Epithelial cell of esophagus (primary cell): ENCODE measurements at places on chromosomes 16 and 17.
A peak's percentile ranks its signal among the peaks of the same experiment; 100 is the strongest.

GRCh38 chr17:37750768-37751475 lies 6.1 kb upstream of the HNF1B start:
- DNase-seq, result no peak

- peak; percentile 19 for DNase-seq
Observed at GRCh38 chr16:31488468-31489297, 5.8 kb downstream of the SLC5A2 start.

GRCh38 chr17:5096731-5097100 lies 15.0 kb downstream of the ZNF232 start:
- no peak for DNase-seq

GRCh38 chr16:12178251-12178990 lies 201.9 kb downstream of the SNX29 start:
- no peak for DNase-seq

GRCh38 chr17:57195785-57196460 lies 60.4 kb upstream of the MSI2 start:
- peak; percentile 92 for DNase-seq

DNA sequence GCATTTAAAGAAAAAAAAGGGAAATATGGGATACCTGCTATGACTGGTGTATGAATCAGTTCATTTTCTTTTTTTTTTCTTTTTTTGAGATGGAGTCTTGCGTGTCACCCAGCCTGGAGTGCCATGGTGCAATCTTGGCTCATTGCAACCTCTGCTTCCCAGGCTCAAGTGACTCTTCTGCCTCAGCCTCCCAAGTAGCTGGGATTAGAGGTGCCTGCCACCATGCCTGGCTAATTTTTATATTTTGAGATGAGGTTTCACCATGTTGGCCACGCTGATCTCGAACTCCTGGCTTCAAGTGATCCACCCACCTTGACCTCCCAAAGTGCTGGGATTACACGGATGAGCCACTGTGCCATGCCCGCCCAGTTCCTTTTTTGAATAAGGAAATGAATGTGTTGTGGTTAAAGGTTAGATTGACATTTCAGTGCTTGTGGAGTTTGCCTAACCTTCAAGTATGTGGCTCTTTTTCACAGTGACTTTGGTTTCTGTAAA lies 7.7 kb downstream of the HAPSTR1 start:
- peak; percentile 85 for DNase-seq

GRCh38 chr16:4624827-4625559 lies 367 bp downstream of the MGRN1 start:
- DNase-seq, result peak; percentile 45

GRCh38 chr16:17252701-17253100 lies 218.1 kb downstream of the XYLT1 start:
- DNase-seq, result no peak

- DNase-seq, result no peak
Observed at GRCh38 chr16:58493756-58494431, 6.0 kb upstream of the NDRG4 start.

DNA sequence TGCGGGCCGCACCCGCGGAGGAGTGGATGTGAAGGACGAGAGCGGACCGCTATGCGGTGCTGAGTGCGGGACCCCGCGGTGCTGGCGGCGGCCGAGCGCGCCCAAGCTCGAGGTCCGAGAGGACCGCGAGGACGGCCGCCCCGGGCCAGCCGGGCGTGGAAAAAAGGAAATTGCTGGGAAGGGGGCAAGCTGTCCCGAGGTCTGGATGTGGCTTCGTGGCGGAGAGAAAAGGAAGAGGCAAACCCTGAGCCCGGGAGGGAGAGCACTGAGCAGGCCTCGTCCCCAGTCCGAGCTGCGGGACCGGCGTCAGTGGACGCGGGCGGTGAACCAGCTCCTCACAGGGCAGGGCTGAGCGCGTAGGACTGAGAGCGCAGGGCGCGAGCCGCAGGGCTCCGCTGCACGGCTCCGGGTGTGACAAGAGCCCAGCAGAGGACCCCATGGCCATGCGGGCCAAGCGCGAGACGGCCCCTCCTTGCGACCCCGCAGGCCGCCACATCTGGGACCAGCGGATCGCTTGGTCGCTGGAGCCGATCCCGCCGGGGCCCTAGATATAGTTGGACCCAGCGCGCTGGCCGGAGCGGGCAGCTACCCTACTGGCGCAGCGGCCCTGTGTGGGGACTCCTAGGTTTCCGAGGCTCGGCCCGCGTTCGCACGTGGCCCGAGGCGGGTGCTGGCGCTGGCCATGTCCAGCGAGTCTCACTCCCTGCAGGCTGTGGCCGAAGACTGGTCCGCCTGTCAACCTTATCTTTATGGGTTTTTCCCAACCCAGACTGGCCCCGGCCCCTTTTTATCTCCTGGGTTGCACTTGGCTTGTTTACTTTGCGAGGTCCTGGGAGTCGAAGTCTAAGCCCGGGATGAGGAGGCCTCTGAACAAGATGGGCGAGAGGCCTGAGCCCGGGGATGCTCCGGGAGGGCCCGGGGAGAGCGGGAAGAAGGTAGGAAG lies 2.4 kb downstream of the TBX4 start:
- DNase-seq, result no peak

DNA sequence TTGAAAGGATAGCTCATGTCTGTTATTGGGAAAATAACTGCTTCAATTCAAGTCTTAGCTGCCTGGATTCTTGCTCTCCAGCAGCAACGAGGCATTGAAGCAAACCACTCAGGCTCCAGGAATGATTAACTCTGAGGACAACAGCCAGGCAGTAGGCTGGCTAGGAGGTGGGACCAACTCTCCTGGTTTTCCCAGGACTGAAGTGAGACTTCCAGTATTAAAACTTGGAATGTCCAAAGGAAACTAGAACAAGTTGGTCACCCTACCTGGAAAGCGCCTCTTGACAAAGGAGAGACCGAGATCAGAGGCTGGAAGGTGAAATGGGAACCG lies 100.7 kb downstream of the SALL1 start:
- no peak for DNase-seq

- DNase-seq, result peak; percentile 75
Observed at GRCh38 chr16:17470908-17471718, at the start of gene XYLT1. TSS of gene XYLT1 (minus strand) at chr16:17470960. CDS start at chr16:17470796, 164 bp downstream.

DNA sequence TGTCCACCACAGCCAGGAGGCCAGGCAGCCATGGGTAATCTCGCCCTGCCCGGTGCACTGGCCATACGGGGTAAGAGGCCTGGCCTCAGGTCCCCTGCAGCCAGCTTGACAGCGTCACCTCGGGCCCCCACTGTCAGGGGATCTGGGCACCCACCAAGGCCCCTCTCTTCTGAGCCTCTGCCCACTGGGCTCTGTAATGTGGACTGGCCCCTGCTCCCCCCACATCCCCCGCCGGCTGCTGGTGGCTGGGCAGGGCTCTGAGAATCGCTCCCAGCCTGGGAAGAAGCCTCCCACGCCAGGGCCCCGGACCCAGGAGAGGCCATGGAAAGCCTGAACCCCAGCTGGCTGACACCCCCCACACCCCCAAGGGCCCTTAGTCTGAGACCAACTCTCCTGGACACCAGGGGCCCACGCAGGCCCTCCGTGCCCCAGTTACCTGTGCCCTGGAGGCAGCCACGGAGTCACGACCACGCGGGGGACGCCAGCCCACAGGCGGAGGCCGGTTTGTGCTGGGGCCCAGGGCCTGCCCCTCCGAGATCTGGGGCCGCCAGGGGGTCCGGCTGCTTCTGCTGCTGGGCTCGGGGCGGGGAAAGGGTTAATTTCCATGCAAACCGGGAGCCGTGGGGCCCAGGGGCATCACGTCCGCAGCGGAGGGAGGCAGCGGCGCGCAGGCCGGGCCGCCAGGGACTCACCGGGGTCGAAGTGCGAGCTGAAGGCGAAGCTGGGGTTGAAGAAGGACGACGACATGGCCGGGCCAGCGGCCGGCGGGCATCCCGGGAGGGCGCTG lies at the start of gene PVALEF:
PVALEF (plus strand) TSS at position 262 of the 787 bp plus-strand sequence. CDS start 15,720 bp downstream, outside the sequence.
- no peak for DNase-seq

DNA sequence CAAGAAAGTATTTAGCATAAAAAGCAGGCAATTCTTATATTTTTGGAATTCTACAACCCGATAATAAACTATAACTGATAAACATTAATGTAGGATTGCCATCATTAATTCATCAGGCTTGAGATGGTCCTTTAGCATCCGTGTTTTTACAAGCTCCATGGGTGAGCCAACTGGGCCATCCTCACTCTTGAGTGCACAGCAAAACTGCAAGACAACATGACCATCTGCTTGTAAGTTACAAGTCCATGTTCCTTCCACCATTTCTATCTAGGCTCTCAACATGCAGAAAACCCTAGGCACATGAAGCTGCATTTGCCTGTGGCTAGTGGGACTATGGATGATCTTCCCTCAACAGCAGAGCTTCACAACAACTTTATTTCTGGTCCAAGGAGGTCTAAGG lies 40.1 kb downstream of the ADAMTS18 start:
- no peak for DNase-seq

DNA sequence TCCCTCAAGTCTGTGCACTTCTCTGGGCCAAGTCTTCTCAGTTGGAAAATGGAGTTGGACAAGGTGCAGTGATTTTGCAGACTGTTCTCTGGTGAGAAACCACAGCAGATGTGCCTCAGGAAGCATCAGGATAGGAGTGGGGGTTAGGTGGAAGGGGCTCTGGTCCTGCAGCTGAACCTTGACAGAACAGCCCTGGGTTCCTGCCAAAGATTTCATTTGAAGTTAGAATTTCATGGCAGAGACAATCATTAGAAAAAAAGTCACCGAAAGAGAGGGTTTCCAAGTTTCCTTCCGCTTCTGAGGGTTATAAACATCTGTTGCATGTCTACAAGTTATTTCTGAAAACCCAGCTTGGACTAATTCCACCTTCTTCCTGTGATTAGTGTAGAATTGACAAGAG lies 80.4 kb upstream of the IRX3 start:
- no peak for DNase-seq

- peak; percentile 18 for DNase-seq
Observed at GRCh38 chr17:35898283-35899070, 18.3 kb upstream of the CCL5 start.

DNA sequence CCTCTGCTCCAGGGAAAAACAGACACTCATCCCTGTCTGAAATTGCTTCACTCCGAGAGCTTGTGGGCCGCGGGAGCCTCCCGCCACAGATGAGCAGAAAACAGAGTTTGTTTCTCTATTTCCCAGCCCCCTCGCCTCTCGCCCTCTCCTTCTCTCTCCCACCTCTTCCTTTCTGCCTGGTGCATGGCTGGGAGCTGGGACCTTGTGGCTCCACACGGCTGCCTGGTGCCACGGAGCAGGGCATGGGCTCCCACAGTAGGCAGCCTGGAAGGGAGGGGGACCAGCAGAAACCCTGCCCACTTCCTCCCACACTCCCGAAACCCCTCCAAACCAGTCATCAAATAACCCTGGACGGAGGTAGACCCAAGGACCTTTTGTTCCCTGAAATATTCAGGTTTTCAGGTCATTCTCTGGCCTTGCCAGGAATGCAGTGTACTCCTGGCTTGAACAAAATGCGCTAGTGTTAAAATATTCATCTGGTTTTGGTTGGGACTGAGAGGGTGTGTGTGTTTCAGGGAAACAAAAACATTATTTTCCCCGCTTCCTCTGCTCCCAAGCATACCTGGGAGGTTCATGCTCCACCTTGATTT lies 204.9 kb downstream of the C16orf78 start:
- no peak for DNase-seq

DNA sequence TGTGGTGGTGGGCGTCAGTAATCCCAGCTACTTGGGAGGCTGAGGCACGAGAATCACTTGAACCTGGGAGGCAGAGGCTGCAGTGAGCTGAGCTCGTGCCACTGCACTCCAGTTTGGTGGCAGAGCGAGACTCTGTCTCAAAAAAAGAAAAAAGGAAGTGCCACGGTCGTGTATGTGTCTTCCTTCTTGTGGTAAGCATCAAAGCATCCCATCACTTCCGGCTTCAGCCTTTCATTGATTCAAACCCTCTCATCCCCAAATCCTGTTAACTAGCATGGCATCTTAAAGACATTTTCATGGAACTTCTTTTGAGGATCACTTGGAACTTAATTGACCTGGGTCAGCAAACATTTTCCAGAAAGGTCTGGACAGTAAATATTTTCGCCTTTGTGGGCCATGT lies 126.2 kb downstream of the CPPED1 start:
- DNase-seq, result no peak

DNA sequence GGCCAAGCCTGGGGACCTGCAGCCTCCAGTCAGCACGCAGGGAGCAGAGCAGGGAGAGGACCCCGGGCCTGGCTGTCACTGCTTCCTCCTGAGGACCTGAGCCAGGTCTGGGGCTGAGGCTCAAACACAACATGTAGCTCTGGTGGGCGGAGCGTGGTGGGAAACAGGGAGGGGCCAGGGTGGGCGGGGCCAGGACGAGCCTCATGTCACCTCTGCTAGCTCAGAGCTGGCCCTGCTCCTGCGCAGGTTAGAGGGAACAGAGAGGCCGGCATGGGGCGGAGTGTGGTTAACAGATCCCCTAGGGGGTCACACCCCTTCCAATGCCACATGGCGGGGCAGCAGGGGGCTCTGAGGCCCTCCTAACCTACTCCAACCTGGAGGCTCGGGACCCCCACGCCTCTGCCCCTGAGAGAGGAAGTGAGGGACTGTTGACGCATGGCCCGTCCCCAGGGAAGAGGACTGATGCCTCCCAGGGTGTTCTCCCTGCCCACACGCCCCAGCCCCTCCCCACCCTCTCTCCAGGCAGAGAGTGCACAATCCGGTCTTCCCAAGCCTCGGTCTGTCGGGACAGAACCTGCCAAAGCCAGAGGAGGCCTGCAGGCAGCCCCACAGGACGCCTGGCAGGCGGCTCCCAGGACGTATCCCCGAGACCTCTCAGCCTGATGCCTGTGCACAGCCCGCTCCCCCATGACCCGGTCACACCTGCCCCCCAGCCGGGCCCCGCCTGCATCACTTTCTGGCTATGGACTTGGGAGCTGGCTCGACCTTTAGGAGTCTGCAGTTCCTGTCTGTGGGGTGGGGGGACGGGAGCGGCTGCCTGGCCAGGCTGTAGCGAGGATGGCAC lies 15.2 kb downstream of the PIEZO1 start:
- peak; percentile 72 for DNase-seq

- DNase-seq, result no peak
Observed at GRCh38 chr17:75970011-75970523, 8.9 kb downstream of the ACOX1 start.

DNA sequence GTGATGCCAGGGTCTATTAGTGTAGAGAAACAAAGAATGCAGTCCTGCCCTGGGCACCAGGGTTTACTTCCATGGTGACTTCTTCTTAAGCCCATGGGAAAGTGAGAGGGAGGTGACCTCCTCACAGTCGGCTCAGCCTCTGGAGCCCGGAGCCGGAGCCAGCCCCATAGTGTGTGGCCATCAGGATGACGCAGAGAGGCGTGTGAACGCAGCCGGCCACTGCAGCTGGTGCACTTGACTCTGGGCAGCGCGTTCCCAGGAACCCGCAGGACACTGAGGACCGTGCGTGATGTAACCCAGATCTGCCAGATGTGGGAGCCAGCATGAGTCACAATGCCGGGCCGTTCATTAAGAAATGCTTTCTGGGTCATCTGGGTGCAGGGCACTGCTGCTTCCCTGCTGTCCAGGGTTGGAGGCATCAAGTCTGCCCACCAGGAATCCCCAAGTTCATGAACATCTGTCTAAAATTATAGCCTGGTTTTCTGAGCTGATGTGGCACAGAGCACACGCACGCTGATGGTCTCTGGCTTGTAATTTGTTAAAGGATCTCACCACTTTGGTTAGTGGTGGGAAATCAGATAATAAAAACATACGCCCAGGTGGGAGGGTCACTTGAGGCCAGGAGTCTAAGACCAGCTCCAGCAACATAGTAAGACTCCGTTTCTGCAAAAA lies 114.1 kb downstream of the PITPNC1 start:
- DNase-seq, result peak; percentile 67

GRCh38 chr17:57861000-57861789 lies 11.4 kb upstream of the MRPS23 start:
- DNase-seq, result peak; percentile 33

GRCh38 chr16:80058214-80058613 lies 457.7 kb upstream of the MAF start:
- peak; percentile 42 for DNase-seq
